ENCODE measurements at places on chromosomes 4 and X.

DNA sequence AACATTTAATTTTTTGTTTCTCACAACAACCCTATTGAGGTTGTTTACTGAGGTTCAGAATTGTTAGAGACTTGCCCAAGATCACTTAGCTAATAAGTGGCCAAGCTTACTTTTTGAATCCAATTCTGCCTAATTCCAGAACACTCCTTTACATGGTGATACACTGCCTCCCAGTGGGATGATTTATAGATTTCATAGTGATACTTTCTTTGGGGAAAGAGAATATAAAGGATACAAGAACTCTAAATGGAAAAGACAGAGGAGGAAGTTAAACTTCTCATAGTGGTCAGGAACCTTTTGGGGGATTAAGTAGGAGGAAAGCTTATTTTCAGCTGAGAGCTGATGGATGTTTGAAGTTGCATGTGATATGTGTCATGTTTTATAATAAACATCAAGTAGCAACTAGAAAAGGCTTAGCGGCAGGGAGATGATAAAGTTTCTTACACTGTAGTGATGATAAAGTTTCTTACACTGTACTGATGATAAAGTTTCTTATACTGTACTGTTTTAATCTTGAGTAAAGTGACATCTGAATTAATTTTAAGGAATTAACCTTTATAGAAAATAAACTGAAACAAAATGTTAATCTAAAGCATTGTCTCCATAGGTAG, 15.3 kb downstream of the STAG2 start:
- DNase-seq = peak; percentile 44

- DNase-seq = peak; percentile 13
Measured at GRCh38 chrX:13938051-13938828, 91.5 kb downstream of the GEMIN8 start.

GRCh38 chr4:40648742-40649281, 19.1 kb upstream of the RBM47 start:
- no peak for DNase-seq

GRCh38 chrX:139832718-139833309, 100.0 kb downstream of the ATP11C start:
- no peak for DNase-seq

DNA sequence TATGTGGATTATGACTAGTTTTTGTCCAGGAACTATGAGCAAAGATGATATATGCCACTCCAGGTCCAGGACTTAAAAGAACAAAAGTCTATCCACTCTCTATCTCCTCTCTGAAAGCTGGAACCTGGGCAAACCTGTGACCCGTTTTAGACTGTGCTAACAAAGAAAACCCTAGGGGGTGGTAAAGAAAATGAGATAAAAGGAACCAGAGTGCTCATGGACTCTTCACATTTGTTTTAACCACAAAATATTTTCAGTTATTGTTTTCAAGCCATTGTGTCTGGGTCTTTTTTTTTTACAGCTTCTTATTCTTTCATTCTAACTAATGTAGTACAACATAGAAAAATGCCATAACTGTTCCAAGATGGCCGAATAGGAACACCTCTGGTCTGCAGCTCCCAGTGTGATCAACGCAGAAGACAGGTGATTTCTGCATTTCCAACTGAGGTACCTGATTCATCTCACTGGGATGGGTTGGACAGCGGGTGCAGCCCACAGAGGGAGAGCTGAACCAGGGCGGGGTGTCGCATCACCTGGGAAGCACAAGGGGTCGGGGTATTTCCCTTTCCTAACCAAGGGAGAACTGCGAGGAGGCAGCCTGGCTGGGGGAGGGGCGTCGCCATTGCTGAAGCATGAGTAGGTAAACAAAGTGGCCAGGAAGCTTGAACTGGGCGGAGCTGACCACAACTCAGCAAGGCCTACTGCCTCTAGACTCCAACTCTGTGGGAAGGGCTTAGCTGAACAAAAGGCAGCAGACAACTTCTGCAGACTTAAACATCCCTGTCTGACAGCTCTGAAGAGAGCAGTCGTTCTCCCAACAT, 45.1 kb downstream of the CHM start:
- peak; percentile 56 for DNase-seq

DNA sequence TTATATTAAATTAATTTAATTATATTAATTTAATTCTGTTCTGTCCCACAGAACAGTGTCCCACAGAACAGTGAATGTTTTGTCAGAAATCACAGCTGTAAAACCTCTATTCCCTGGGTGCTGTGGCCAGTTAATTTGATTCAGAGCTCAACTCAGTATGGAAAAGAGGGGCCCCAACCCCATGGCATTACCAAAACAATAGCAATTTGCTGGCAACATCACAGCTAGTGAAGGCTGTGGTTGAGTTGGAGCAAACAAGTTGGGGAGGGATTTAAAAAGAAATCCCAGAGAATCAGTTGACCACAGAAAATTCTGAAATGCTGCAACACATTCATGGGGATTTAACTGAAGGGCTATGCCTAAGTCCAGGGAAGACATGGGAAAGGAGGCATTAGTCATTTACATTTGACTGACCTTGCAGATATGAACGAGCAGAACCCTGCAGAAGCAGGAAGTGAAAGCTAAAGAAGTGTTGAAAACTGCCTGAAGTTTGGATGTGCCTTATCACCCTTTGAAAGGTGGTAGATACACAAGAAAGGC, 30.1 kb downstream of the PDHA2 start:
- DNase-seq = no peak

DNA sequence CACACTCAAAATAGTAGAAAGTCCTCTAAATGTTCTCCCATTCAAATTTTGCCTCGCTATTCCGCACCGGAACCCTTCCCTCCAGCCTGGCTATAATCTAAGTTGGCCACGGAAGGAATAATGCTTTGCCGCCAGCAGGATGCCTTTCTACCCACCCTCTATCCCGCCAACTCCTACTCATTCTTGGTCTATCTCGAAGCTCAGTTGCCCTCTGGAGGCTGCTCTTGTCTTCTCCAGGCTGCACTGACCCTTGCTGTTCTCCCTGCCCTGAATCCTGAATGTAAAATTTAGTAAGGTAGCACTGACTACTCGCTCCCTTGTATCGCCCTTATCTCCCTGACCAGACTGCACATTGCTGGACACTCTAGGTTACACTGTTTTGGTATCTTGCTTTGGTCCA, 212.4 kb downstream of the MGST2 start:
- no peak for DNase-seq

DNA sequence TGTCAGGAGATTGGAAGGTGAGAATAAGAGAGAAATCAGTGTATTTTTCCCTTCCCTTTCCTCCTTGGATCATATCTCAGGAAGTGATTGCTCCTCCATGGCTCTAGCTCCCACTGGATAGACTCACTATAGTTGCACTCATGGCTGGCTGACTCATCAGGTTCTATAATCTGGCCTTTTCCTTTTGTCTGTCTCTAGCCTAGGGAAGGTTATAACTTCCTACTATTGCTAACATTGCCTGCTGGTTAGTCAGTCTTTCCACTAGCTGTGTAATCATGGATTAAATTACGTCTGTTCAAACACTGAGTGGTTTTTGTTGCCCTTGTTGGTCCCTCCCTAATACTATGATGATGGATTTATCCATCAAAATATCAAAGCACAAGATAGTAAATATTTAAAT, 195.5 kb upstream of the VEGFC start:
- peak; percentile 97 for DNase-seq

GRCh38 chr4:62771983-62772557, 1571.9 kb downstream of the ADGRL3 start:
- no peak for DNase-seq

GRCh38 chrX:96682516-96682915, 2.1 kb upstream of the DIAPH2 start:
- DNase-seq = no peak

- DNase-seq = peak; percentile 8
Measured at GRCh38 chrX:103330681-103331288, 746 bp downstream of the TCEAL7 start.

DNA sequence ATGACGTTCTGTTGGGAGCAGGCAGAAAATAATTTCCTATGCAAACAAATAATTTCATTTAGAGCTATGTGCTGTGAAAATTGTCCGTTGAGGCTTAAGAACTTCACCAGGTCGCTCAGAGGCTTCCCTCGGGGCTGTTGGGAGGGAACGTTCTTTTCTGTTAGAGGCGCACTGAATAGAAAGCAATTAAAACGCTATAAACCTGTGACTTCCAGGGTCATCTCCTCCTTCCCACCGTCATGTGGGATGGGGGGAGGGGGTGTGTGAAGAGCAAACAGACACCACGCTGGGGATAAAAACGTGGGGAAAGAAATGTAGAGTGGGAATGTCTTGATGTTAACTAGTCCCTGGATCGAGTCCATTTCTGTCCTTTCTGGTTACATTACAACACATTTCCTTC, 35.2 kb upstream of the ZNF518B start:
- no peak for DNase-seq

- DNase-seq = peak; percentile 94
Measured at GRCh38 chr4:156547439-156547838, 424.2 kb downstream of the PDGFC start.

DNA sequence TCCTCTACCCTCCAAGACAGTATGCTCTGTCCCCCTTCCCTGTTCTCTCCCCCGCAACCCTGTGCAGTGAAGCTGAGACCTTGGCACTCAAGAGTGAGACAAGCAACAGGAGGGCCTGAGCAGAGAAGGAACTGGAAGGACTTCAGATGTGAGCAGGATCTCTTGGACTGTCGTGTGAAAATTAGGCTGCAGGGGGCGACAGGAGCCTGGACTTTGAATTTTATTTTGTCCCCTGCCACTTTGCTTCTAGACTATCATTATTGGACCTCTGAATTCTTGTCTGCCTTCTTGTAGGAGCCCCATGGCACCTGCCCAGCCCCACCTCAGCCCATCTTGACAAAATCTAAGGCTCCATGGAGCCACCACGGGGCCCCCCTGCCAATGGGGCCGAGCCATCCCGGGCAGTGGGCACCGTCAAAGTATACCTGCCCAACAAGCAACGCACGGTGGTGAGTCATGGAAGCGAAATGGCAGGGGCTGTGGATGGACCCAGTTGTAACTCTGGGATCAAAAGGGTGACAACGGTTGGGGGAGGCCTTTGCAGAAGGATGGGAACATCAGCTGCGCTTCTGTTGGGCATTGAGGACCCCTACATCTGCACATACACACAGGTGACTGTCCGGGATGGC, 1.7 kb downstream of the ARAF start:
- DNase-seq = peak; percentile 27

- DNase-seq = peak; percentile 18
Measured at GRCh38 chrX:77009691-77010090, 437.5 kb upstream of the FGF16 start.

DNA sequence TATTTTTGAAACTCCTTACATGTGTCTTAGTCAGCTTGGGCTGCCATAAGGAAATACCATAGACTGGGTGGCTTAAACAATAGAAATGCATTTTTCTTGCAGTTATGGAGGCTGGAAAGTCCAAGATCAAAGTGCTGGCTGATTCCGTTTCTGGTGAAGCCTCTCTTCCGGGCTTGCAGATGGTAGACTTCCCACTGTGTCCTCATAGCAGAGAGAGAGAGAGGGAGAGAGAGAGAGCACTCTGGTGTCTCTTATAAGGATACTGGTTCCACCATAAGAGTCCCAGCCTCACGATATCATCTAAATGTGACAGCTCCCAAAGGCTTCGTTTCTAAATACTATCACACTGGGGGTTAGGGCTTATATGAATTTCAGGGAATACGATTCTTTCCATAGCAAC, 39.7 kb downstream of the ENPEP start:
- DNase-seq = no peak

DNA sequence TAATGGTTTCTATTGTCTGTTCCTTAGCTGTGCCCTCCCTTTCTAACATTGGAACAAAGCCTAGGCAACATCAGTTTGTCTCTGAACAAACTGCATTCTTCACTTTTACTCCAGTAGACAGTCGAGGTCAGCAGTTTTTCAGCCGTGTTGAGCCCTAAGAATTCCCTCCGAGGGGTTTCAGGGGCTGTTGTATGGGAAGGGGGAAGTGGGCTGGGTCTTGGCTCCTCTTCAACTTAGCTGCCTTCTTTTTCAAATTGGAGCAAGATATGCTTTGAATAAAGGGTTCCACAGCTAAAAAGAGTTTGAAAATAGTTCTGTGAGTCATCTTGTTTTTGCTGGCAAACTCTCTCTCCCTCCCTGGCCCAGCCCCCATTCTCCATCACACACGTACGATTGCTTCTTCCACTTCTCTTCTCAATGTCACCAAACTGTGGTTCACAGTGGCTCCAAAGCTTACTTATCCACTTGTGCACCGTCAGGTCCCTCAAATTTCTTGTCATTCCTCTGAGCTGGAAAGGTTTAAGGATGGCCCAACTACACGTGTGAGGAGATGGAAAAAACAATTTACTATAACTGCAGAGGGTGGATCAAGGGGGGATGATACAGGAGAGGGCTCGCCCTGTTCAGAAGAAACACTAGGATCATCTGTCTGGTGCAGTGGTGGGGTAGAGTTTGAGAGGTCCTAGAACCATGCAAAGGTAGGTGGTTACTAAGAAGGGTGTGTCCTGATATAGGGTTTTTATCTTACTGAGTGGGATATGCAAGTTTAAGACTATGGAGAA, 9.2 kb upstream of the MAML3 start:
- DNase-seq = peak; percentile 75

DNA sequence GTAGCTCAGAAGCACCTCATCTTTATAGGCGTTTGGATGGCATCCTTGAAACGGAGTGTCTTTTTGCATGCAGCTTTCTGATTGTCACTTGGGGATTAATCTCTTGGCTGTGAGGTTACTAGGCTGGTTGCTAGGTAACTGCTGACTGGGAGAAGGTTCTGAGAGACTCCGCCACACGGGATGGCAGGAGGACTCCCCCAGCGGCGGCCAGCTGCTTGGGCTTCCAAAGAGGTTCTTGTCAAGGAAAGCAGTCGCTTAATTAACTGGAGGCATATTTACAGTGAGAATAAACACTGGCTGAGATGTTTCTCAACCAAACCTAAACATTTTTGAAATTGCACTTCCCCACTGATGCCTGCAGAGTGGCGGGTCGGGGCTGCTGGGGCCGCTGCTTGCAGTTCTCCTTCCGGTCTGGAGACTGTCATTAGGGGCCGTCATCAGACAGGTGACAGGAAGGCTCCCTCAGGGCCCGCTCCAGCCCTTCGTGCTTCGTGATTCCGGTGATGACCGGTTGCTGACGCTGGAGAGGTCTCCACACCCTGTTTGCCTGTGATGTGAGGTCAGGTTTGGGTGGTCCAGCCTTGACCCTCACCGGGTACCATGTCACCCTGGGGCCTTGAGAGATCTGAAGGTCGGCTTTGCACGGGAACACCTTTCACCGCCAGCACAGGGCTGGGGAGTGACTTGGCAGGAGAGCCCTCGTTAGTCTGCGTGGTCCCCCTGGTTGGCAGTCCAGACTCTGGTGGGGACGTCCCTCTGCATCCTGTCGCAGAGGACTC, 9.1 kb downstream of the NSG1 start:
- peak; percentile 37 for DNase-seq

DNA sequence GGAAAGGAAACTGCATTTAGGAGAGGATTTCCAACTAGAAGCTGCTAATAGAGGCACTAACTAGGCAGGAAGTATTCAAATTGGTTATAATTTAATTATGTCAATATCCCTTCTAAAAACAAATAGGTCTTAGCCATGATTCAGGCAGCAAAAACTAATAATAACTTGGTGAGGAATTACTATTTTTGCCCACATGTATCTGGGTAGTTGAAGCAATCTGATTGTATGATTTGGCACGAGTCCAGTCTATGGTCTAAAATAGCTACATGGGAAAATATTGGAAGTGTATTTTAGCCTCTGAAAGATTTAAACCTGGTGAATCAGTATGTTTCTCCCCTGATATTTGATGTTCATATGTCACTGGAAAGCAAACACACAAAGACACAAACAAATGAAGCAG, 62.2 kb downstream of the MFAP3L start:
- DNase-seq = peak; percentile 88
